Suprapubic skin (tissue), 4 donors: ENCODE measurements at places on chromosomes 5 and 9. TPM values are rescaled to one million over a fixed set of nuclear protein-coding genes. Genes with fewer than 3 reads are reported as not detected.

GRCh38 chr5:122751293-122751782, 23.5 kb upstream of the SNX2 start:
- no peak for DNase-seq

DNA sequence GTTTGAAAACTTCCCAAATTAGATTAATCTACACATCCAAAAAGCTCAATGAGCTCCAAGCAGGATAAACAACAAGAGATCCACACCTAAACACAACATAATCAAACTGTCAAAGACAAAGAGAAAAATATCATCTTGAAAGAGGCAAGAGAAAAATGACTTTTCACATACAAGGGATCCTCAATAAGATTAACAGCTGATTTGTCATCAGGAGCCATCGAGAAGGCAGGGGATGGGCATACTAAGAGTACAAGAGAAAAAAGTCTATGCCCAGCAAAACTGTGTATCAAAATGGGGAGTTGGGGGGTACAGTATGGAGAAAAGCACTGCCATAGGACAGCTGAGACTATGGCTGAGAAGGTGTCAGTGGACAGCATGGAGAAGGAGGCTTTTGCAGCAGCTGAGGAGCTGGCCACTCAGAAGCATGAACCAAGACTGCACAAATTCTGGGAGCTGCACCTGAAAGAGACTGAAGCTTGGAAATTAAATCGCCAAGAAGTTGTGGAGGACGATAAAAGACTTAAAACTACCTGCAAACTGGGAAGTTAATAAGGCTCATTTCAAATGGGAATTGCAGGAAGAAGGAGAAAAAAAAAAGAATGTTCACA, 20.9 kb downstream of the DNAJB5 start:
- DNase-seq, result no peak

DNA sequence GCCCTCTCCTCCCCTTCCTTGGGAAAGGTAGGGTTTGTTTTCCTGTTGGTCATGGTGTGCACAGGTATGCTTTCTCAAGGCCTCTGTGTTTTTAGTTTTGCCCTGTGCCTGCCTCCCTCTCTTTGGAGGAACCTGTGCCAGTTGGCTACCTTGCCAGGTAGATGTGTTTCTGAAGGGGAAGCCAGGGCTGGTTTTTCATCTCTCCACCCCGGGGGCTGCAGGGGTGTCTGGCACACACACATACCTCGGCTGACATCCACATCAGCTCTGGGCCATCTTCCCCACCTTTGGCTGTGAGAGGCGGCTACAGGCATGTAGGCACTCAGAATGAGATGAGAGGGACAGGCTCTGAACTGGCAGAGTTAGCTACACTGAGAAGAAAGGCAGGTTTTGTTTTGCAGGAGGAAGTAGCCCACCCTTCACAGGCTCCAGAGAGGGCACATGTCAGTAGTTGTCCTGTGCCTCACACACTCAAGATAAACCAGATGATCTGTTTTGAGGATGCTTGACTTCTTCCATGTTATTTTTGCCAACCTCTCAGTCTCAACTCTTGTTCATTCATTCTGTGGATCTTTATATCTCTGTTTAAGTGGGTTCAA, 9.7 kb downstream of the RGMB start:
- DNase-seq, result no peak

DNA sequence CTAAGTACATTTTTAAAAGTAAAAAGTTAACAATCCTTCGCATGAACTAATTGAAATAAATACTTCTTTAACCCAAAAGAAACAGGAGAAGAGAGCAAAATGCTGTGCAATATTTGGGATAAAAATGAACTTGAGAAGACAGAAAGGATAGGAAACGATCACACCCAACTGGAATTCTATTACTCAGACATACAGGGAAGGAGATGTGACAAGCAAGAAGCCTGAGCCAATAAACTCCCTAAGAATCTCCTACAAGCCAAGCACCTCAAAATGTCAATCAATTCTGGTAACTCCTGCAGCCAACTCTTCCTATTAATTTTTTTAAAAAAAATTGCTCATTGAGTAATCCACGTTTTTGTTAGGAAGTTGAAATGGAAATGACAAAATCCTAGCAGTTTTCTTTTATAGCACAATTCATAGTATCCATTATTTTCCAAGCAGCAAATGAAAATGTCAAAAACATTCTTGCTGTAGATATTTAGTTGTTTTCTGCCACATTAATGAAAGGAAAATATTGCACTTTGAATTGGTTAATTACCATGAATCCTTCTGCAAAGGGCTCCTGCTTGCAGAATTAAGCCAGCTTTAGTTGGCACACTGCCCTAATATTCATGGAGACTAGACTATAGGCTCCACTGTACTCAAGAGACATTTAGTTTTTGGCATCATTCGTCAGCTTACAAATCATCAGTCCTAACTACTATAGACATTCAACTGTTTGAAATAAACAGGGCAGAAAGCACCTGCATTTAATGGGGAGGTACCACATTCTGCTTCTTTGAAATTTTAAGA, 89.0 kb downstream of the RFX3 start:
- DNase-seq, result no peak

GRCh38 chr5:66553916-66554575, 42.1 kb upstream of the MAST4 start:
- no peak for DNase-seq

DNA sequence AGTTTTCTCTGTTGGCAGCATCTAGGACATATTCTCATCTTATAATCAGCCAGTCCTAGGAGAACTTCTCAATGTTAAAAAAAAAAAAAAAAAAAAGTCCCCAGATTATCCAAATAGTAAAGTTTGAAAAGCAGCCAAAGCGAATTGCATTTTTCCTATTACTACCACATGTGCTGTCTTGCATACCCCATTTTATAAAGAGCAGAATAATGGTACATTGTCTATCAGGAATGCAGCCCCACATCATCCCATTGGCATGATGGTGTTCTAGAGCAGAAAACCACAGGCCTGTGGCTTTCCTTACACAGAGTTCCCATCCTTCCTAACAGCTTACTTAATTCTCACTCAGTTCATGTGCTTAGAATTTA, 381.6 kb downstream of the TMEM38B start:
- DNase-seq, result no peak

DNA sequence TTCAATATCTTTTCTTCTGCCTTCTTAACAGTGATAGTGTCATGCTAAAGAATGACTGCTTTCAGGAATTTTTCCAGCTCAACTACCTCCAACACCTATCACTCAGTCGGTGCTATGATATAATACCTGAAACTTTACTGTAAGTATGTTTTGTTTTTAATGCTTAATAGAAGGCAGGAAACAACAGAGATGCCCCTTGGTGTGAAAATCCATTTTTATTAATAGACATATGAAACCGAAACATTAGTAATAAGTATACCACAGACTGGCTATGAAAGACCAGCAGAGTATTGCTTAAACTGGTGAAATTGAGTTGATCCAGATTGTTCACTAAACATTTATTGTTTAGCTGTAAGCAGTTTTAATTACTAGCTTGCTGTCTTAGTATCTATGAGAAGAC, 25.2 kb downstream of the SKP2 start:
- no peak for DNase-seq

GRCh38 chr9:82332018-82332773, 343.6 kb downstream of the SPATA31D1 start:
- DNase-seq, result no peak

GRCh38 chr5:7419846-7420245, 23.9 kb downstream of the ADCY2 start:
- DNase-seq, result no peak

DNA sequence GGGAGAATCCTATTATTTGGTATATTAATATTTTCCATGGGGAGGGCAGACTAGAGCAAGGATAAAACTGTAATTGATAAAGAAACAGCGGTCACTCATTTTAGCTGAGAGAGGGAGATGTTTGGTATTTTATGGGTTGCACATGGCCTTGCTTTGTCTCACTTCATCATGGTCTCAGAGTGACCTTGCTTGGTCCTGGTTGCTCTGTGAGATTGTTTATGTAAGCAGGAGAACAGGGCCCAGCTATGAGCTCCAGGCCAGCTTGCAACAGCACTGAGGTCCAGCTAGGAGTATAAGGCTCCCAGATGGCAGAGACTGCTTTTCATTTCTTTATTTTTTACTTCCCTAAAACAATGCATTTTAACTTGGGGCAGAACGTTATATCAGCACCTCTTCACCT, 50.7 kb downstream of the ZNF622 start:
- DNase-seq, result no peak

MUSK gene
- 0.45 TPM for total RNA-seq

PLPP6 gene
- 13.6 TPM for total RNA-seq

GPR21 gene
- 4.7 TPM for total RNA-seq
